Stimulated activated naive CD8-positive, alpha-beta T cell treated with anti-CD3 and anti-CD28 coated beads, Interleukin-15, Interleukin-2, amounts not matched to agents 100 U/mL and 50 U/mL, for 24 hours (primary cell): ENCODE measurements at places on chromosomes 1 and 21.

DNA sequence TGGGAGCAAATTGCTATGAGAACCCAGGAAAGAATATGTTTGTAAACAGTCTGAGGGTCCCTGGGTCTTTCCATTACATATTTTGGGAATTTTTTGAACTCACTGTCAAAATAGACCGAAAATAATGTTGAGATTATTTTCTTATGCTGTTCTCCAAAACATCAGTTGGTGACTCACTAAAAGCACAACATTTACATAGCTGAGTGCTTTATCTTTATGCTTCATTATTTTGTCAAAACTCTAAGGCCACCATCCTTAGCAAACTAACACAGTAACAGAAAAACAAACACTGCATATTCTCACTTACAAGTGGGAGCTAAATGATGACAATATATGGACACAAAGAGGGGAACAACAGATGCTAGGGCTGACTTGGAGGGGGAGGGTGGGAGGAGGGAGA lies 459.3 kb downstream of the ADGRL2 start:
- no peak for DNase-seq

DNA sequence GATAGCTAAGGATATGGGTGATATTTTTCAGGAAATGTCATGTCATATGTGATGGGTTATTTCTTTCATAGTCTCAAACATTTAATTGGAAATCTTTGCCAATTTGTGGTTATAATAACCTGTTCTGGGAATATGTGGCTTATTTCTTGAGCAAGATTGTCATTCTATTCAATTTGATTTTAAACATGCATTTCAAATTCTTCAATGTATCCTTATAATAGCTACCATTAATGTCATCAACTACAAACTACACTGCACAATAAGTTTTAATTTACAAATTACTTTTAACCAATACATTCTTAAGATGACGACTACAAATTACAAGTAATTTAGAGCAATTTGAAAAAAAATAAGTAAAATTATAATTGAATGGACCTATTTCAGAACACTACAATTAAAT lies 164.9 kb downstream of the BRINP3 start:
- DNase-seq = no peak

DNA sequence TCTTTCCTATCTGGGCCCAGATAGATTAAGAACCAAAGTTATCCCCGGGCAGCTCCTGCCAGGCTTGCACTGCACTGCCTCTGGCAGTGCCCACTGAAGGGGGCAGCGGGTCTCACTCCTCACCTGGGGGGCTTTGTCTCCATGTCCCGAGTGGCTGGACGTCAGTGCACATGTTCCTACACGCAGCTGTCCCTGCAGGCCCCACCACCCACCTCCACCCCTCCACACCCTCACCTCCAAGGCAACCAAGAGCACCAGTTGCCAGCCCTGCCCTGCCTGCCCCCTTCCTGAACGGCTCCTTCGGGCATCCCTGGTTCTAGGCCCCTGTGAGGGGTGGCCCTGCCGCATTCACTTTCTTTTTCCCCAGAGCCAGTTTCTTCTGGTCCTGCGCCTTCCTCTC lies 147.2 kb downstream of the PEX14 start:
- DNase-seq = no peak

DNA sequence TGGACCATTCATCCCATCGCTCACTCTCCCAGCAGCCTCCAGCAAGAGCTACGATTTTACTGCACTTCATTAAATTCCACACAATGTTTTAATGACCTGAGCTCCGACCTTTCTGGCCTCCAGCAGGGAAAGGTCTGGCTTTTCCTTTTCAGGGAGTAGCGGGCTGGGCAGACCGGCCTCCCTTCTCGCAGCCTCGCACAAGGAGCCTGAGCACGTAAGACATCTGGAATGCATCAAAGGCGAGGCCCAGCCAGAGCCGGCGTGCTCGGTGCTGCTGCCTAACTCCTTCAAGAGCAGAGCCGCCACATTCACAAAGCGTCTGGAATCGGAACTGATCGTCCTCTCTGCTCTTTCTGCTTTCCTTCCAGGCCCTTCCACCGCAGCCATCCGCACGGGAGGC lies 32.5 kb upstream of the FHAD1 start:
- no peak for DNase-seq
